ENCODE measurements at places on chromosomes 3 and 15.

GRCh38 chr3:131405411-131405810 lies 23.8 kb downstream of the NUDT16 start:
- DNase-seq = no peak

- peak; percentile 50 for DNase-seq
Measured at GRCh38 chr3:151282921-151283320, 4.6 kb upstream of the P2RY14 start.

GRCh38 chr3:148493631-148494030 lies 204.1 kb upstream of the AGTR1 start:
- no peak for DNase-seq

DNA sequence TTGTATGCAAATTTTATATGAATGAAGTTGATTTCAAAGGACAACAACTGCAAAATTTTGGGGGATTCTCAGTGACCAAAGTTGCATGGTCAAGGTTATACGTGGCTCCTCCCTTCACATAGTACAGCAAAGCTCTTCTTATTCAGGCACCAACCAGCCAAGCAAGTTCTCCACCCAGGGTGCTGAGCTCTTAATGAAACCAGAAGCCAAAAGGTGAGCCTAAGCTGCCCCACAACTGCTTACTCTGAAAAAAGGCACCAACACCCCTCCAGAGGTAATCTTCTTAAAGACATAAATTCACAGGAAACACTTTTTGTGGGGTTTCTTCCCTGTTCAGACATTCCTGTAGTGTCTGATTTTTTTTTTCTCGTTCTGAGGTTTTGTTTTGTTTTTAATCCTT lies 106.1 kb upstream of the GMNC start:
- no peak for DNase-seq

DNA sequence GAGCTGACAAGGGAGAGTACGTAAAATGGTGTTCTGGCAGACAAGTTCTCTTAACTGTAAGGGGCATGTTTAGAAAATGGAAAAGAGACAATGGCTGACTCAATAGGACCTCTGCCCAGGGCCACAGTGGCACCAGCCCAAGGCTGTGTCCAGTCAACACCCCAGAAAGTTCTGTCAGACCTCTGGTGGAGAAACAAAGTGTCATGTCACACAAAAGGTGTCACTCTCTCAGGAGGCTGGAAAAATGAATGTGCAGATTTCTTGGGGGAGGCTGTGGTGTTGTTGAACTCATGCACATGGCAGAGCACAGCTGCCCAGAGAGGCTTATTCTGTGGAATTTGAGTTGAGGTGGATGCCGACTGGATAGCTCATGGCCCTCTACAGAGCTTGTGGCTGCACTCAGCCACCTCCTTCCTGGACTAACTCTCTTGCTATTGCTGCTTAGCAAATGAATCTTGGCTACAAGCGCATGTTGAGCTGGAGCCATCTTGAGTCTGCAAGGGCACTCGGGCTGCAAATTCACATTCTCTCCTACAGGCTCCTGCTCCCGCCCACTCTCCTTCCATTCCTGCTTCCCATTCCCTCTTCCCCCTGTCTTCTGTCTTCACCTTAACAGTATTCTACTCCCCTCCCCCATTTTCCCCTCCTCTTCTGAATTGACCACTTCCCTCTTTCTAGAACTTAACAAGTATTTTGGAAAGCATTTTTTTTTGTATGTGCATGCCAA lies 55.8 kb upstream of the SLC7A14 start:
- no peak for DNase-seq

DNA sequence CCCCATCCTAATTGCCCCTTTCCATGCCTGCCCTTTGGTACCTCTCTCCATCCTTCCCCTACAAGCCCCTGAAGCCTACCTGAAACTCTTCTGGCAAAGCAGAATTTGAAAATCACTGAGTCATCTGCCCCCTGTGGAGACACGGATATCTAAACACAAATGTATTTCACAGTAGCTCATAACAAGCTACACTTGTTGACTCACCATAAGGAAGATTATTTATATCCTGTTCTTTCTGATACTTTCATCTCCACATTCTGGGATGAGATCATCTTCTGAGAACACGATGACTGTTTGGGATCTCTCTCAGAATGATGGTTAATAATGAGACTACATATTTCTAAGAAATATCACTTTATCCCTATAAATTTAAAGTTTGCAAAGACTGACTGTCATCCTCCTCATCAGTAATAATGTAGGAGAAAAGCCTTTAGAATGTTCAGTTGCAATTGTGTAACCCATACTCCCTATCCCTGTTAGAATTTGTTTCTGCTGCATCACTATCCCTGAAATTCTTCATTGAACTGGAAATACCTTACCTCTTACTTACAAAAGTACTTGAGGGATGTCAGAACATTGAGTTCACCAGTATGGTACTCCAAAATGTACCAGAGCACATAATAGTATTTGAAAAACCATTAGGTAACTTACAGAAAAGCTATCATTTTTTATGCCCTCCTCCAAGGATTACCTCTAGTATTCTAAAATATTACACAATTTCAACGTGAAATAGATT lies 116.1 kb upstream of the IL12A start:
- DNase-seq = no peak

DNA sequence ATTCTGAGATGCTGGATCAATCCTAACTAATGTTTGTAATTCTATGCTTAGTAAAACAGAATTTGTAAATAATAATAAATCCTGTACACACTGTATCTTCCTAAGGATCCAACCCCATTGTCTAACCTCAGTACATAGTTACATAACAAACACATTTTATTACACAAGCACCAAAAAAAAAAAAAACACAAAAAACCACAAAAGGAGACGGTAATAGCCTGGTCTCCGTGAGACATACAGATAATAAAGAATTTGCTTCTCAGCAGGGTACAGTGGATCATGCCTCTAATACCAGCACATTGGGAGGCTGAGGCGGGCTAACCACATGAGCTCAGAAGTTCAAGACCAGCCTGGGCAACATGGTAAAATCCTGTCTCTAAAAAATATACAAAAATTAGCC lies 558.7 kb downstream of the MAGI1 start:
- no peak for DNase-seq

DNA sequence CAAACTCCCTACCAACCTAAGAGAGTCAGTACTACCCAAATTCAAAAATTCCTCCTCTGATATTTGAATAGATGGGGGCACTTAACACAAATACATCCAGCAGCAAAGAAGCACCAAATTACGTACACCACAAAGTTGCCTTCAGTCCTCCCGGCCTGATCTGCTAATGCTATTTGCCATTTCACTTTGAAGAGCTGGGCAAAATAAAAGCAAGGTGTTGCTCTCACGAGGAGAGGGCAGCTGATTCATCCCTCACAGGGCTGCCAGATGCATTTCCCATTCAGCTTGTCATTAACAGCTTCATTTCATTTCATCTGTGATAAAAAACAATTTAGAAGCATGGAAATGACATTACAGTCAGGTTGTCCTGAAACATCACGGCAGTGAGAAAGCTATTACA lies 283.4 kb upstream of the VEPH1 start:
- DNase-seq = no peak
